CD4-positive, alpha-beta T cell (primary cell): ENCODE measurements at places on chromosomes 3 and 15.

DNA sequence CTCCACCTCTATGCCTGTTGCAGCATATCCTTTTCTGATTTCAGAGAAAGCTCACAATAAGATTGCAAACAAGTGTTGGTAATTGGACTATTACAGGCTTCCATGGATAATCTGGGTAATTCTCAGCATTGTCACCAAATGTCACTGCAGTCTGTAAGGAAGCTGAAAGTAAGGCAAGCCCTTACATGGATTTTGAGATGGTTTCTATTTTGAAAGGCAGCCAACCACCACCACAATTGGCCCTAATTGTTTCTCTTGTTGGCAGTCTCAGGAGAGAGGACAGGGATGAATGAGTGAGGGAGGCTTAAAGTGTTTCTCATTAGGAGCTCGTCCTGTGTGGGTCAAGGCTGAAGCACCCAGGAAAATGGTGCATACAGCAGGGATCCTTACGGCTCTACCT, 879.9 kb downstream of the TUSC7 start:
- no peak for DNase-seq

GRCh38 chr3:106126846-106127235, 258.0 kb upstream of the CBLB start:
- no peak for DNase-seq

DNA sequence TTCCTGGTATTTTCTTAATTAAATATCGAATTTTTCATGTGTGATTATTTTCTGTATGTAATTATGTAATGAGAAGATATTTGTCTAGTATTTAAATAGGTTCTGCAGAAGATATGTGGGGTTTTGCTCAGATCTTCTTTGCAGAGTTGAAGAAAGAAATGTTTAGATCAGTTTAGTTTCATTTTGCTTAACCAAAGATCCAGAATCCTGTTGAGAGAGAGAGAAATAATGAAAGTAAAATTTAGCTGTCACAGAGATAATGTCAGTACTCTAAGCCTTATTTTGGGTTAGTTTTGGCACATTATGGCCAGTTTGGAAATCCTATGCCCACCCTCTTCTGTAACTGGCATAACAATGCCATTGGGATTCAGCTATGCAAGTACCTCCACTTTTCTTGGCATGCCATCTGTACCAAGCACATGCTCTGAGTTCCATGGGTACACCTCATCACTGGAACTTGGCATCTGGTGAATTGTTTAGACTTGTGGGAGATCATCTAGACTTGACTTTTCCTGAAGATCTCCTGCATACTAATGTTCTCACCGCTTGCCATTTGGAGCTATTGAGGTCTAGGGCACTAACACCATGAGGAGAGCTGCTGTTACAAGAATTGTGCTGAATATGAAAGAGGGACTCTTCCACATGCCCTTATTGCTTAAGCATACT, 30.9 kb downstream of the PLSCR1 start:
- no peak for DNase-seq

DNA sequence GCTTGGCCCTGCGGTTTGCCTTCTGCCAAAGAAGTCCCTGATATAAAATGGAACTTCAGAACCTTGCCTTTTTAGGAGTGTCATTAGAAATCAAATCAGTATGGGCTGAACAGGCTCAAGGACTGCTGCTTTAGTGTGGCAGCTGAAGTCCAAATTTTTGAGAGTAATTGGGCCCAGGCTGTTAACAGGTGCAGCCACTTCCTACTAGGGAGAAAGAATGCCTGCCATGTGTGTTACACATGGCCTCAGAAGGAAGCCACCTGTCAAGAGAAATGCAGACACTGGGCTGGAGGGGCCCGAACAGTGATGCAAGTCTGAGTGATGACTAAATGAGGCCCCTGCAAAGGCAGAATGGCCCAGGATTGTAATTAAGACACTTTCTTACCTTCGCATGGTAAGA, 786.7 kb upstream of the CFAP20DC start:
- no peak for DNase-seq

DNA sequence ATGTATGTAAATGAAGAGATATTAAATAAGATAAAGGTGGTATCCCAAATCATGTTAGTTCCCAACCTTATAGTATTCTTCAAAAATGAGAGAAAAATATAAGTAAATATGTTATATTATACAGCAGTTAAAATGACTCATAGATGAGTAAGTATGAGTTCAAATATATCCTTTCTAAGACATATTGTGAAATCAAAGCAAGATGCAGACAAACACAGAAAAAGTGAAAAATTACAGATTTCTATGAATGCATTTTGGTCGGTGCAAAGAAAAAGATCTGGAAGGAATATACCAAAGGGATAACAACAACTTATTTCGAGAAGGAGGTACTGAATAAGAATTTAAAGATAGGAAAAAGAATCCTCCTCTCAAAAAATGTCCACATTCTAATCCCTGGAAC, 181.2 kb upstream of the TTC14 start:
- DNase-seq, result no peak

- DNase-seq, result no peak
Measured at GRCh38 chr3:17047162-17047561, 162.4 kb downstream of the PLCL2 start.

DNA sequence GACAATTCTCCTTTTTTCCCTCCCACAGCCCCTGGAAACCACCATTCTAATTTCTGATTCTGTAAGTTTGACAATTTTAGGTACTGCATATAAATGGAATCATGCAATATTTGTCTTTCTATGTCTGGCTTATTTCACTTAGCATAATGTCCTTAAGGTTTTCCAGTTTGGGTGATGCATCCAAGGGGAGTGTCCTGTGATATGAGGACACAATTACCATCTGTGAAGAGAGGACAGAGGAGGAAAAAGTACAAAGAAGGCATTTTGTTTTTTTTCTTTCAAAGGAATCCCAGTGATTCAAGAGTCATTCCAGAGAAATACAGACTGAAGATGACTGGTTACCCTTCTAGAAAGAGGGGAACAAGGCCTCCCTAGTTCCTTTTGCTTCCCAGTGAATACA, 514.7 kb upstream of the TGFBR2 start:
- DNase-seq, result no peak

- DNase-seq, result no peak
Measured at GRCh38 chr3:151788401-151788800, 25.5 kb upstream of the AADAC start.

DNA sequence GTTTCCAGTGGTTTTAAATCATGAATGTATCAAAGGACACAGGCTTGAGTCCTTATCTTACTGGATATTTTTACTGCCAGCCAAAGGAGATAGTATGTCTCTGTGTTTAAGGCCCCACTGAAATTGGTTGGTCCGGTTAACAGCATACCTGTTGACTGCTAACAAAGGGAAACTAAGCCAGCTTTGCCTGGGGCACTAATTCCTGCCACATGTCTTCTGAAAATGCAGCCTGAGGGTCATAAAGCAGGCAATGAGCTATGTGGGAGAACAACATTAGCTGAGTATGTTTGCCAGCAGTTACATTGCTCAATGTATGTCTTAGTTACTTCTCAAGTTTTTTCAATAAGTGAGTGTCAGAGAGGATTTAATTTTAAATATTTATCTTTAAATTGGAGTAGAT, 12.4 kb downstream of the PLS1 start:
- no peak for DNase-seq

DNA sequence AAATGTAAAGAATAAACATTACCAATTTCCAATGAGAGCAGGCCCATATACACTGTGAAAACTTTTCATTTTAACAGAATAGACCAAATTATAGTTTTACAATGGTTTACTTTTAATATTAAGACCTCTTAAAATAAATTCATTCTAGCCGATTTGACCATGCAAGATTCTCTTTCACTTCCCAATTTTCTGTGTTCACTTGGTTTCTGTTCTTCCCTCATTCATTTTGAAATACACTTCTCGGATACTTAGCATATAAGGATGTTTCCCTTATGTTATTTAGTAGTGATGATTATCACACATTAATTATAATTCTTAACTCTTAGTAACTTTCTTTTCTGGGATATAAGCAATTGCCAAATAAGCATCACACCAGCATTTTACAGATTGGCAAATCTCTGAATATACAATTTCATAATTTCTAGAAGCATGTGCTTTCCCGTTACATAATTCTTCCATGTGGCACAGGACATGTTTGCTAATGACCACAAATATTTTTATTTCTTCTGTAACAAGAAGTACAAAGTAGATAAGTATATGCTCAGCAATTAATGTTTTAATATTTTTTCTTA, 13.9 kb downstream of the OR5H15 start:
- DNase-seq, result no peak

- DNase-seq, result no peak
Measured at GRCh38 chr3:23807424-23808015, 1.8 kb downstream of the UBE2E1 start.

DNA sequence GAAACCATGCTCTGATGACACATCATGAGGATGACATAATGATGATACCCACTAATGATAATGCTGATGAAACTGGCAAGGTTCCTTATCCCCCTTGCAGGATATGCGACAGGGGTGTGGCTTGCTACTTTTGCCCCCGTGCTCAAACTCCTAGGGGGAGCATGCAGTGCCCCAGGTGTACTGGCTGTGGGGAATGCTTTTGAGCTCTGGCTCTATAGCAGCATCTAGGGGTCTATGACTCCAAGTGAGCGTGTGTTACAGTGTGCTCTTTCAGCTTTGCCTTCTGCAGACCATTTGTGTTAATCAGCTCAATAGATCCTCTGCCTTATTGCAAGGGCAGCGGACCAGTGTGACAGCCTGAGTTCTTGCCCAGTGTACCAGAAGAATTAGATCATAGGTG, 1239.5 kb downstream of the SI start:
- DNase-seq, result no peak

GRCh38 chr15:60074181-60074885, 70.2 kb downstream of the FOXB1 start:
- DNase-seq, result no peak

DNA sequence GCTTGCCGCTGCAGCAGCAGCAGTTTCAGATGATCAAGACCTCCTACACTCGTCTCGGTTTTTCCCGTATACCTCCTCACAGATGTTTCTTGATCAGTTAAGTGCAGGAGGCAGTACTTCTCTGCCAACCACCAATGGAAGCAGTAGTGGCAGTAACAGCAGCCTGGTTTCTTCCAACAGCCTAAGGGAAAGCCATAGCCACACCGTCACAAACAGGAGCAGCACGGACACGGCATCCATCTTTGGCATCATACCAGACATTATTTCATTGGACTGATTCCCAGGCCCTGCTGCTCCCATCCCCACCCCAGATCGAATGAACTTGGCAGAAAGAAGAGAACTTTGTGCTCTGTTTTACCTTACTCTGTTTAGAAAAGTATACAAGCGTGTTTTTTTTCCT, 17.6 kb downstream of the CALML4 start:
- no peak for DNase-seq

GRCh38 chr3:13825821-13826220, 54.0 kb downstream of the WNT7A start:
- no peak for DNase-seq
